ENCODE measurements at places on chromosomes 5 and 9.

GRCh38 chr9:115614326-115614999 is 496.5 kb upstream of the TNC start:
- no peak for DNase-seq

- no peak for DNase-seq
Measured at GRCh38 chr9:72633966-72634365, 112.6 kb downstream of the TMC1 start.

DNA sequence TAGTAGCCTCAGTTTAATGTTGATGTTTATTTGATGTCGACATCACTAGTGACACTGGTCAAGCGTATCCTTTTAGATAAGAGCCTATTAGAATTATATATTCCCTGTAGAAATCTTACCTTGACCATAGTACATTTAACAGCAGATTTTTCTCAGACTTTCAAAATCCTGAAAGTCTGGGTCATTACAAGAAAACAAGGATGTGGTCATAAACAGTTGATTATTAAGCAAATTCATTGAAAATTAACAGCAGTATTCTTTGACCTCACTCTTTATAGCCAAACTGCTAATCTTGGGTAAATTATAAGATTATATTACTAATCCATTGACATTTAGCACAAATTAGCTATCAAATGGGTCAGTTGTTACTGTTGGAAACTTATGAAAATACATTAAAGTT is 83.4 kb downstream of the GHR start:
- DNase-seq, result no peak

- DNase-seq, result no peak
Measured at GRCh38 chr9:88663771-88664419, 128.9 kb downstream of the NXNL2 start.

All from KG1 (cell line).